Left ventricle myocardium inferior (tissue), 1 donor: ENCODE measurements at places on chromosomes 6 and 20. TPM values are rescaled to one million over a fixed set of nuclear protein-coding genes. Genes with fewer than 3 reads are reported as not detected.

DNA sequence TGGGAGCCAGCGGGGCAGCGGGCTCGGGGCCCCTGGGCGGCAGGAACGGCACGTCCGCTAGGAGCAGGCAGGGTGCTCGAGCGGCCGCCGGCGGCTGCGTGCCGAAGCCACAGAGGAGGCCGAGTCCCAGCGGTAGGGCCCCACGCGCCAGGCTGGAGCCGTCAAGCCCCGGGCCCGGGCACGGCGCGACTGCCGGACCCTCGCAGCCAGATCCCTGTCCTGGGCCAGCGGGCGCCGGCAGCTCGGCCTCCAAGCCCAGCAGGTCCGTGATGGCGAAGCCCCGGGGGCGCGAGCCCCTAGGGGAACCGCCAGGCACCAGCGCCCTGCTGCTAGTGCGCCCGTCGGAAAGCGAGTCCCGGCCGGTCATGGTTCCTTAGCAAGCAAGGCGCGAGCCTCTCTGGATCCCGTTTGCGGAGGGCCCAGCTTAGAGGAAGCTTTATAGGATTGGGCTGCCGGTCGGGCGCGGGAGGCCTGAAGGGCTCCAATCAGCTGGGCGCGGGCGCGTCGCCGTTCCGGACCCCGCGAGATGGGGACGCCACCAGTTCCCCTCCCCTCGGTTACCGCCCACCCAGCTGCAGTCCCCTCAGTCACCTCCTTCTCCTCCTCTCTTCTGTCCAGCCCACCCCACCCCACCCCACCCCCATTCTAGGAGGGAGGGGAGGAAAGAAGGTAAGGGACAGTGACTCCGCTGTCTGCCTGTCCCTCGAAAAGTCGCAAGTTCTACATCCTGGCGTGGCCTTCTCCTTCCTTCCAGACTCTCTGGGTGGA, at the start of gene VSX1:
Gene VSX1 (minus strand): TSS at position 412 of the 768 bp plus-strand sequence. CDS start 45 bp downstream, at position 367.
- peaks cover 100% of the 10 kb centered on the region for H3K27me3 ChIP-seq
- no peak within 1 kb of the TSS for H3K27ac ChIP-seq
- no peaks in the 10 kb centered on the region for H3K36me3 ChIP-seq
- peak within 1 kb of the TSS; percentile 28 for H3K4me3 ChIP-seq
- H3K4me1 ChIP-seq = peaks cover 44% of the 10 kb centered on the region

OPN5 gene
- not detected for total RNA-seq

DNA sequence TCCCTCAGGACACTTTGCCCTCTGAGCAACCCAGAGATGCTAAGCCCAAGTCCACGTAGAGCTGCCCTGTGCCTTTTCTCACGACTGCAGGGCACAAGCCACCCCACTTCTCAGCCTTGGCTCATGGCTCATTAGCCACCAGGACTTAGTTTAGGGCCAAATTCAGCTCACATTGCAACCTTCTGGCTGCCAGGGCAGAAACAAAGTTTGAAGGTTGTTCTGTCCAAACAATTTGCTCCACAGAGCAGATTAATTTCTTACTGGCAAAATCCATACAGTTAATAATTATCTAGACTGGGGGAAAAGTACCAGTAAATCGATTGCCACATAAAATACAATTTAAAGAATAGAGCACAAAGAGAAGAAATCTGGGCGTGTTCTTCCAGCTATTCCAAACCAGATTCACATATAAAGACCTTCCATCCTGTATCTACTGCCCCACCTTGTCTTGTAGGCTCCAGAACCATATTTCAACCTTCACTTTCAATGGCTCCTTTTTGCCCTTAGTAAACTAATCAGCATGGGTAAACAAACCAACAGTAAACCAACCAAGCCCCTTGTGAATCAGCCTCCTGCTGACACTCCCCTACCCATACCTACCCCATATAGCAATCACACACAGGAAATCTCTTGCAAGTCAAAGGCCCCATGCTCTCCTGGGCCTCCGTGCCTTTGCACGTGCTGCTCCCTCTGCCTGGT, 101.9 kb downstream of the QRSL1 start:
- no peak overlapping the region for H3K4me3 ChIP-seq
- no peak overlapping the region for H3K27ac ChIP-seq
- no peak for DNase-seq
- no peaks in the 10 kb centered on the region for H3K27me3 ChIP-seq
- H3K36me3 ChIP-seq = no peaks in the 10 kb centered on the region

GRCh38 chr6:137496368-137496767, 2.2 kb upstream of the OLIG3 start:
- no peak for DNase-seq
- no peak overlapping the region for H3K27ac ChIP-seq
- H3K4me3 ChIP-seq = no peak overlapping the region
- H3K4me1 ChIP-seq = peaks cover 45% of the 10 kb centered on the region

DNA sequence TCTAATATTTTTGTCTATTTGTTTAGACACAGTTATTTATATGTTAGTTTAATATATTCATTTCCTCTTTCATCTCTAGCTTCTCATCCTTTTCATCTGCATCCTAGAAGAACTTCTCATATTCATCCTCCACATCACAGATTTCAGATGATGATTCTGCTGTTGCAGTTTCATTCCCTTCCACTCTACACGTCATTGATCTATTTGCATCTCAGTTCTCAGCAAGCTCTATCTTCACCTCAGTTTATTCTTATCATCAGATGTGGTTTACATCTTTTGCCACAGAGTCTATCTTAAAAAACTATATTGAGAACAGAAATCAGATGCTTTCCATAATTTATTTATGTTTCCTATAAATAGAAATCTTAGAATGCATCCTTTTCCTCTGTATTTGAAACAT, 13.3 kb downstream of the SLC2A12 start:
- H3K27ac ChIP-seq = no peak overlapping the region
- H3K36me3 ChIP-seq = no peaks in the 10 kb centered on the region
- no peaks in the 10 kb centered on the region for H3K27me3 ChIP-seq
- H3K4me1 ChIP-seq = peaks cover 38% of the 10 kb centered on the region
- H3K4me3 ChIP-seq = no peak overlapping the region

DNA sequence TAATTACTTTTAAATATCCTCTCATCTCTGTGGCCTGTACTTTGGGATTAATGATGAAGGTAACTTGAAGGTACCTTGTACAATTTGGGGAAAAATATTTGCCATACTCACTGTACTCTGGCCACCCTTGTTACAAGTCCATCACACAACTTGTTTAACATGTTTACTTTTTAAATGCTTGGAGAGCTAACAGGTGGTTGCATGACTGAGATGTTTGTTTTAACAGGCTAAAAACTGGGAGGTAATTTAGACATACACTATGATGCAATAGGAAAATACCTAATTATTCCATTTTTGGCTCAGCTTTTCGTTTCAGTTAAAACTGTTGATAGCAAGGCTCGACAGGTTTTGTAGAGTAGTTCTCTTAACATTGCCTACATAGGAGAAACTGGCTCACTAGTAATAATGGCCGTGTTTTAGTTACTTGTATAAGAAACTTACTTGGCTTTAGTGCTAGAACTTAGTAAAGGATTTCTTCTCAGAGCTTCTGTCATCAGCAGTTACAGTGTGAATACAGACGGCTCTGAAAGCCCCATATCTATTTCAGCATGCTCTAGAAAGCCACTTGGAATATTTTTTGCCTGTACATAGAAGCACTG, 489.8 kb upstream of the SOX4 start:
- H3K4me3 ChIP-seq = no peak overlapping the region
- no peaks in the 10 kb centered on the region for H3K27me3 ChIP-seq
- H3K4me1 ChIP-seq = peaks cover 35% of the 10 kb centered on the region
- no peak for DNase-seq
- H3K27ac ChIP-seq = no peak overlapping the region
- H3K36me3 ChIP-seq = no peaks in the 10 kb centered on the region

DNA sequence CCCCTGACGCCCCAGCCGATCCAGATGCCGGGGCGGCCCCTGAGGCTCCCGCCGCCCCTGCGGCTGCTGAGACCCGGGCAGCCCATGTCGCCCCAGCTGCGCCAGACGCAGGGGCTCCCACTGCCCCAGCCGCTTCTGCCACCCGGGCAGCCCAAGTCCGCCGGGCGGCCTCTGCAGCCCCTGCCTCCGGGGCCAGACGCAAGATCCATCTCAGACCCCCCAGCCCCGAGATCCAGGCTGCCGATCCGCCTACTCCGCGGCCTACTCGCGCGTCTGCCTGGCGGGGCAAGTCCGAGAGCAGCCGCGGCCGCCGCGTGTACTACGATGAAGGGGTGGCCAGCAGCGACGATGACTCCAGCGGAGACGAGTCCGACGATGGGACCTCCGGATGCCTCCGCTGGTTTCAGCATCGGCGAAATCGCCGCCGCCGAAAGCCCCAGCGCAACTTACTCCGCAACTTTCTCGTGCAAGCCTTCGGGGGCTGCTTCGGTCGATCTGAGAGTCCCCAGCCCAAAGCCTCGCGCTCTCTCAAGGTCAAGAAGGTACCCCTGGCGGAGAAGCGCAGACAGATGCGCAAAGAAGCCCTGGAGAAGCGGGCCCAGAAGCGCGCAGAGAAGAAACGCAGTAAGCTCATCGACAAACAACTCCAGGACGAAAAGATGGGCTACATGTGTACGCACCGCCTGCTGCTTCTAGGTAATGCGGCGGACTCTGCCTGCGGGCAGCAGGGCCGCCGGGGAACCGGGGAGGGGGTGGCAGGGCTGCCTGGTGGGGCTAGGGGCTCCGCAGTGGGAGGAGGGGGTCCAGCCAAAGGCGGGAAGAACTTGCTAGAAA, 2.3 kb downstream of the GNAS start:
- DNase-seq = no peak
- H3K36me3 ChIP-seq = no peaks in the 10 kb centered on the region
- no peak overlapping the region for H3K27ac ChIP-seq
- H3K27me3 ChIP-seq = peaks cover 92% of the 10 kb centered on the region

DNA sequence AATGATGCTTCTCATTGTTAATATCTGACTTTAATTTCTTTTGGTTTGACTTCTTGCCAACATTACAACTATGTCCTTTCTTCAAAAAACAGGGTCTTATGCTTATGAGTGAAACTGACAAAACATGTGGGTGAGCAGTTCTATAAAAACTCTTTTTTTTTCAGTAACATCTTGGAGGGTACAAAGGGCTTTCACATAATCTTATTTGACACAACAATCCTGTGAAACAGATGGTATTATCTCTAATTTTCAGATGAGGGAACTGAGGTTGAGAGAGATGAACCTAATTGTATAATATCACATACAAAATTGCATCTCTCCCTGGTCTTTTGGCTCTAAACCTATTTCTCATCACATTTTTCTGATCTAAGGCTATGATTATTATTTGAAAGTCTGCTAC, 38.3 kb downstream of the MAPK14 start:
- no peak overlapping the region for H3K4me3 ChIP-seq
- peaks cover 66% of the 10 kb centered on the region for H3K4me1 ChIP-seq
- H3K27ac ChIP-seq = no peak overlapping the region

SNX3 gene
- total RNA-seq = 245 TPM

OPRL1 gene
- 0.52 TPM for total RNA-seq

STMND1 gene
- not detected for total RNA-seq

NNAT gene
- 0.33 TPM for total RNA-seq

TMC2 gene
- total RNA-seq = not detected

PPP1R18 gene
- 14.5 TPM for total RNA-seq

HDGFL1 gene
- not detected for total RNA-seq

MYL9 gene
- total RNA-seq = 1,345 TPM

- H3K36me3 ChIP-seq = no peaks in the 10 kb centered on the region
- no peaks in the 10 kb centered on the region for H3K27me3 ChIP-seq
- no peak for DNase-seq
- H3K4me3 ChIP-seq = no peak overlapping the region
These were observed 265.0 kb upstream of the MARCKS start for GRCh38 chr6:113591896-113592827.

- H3K4me1 ChIP-seq = peaks cover 8% of the 10 kb centered on the region
- no peak for DNase-seq
- H3K36me3 ChIP-seq = no peaks in the 10 kb centered on the region
- peak overlapping the region; percentile 9 for H3K27ac ChIP-seq
- no peaks in the 10 kb centered on the region for H3K27me3 ChIP-seq
These were observed 31.9 kb upstream of the FUCA2 start for GRCh38 chr6:143543435-143543834.

RBM38 gene
- 75.5 TPM for total RNA-seq

- no peaks in the 10 kb centered on the region for H3K36me3 ChIP-seq
- H3K27ac ChIP-seq = no peak overlapping the region
- no peak for DNase-seq
These were observed 67.3 kb downstream of the MDGA1 start for GRCh38 chr6:37630281-37630799.

- no peak overlapping the region for H3K4me3 ChIP-seq
- peaks cover 32% of the 10 kb centered on the region for H3K4me1 ChIP-seq
- DNase-seq = no peak
These were observed 5.9 kb downstream of the SPAG4 start for GRCh38 chr20:35621560-35621946.

GRCh38 chr6:32972353-32973143, 4.2 kb downstream of the BRD2 start:
- no peaks in the 10 kb centered on the region for H3K27me3 ChIP-seq
- peaks cover 81% of the 10 kb centered on the region for H3K4me1 ChIP-seq
- peak overlapping the region; percentile 100 for H3K27ac ChIP-seq
- DNase-seq = no peak

DNA sequence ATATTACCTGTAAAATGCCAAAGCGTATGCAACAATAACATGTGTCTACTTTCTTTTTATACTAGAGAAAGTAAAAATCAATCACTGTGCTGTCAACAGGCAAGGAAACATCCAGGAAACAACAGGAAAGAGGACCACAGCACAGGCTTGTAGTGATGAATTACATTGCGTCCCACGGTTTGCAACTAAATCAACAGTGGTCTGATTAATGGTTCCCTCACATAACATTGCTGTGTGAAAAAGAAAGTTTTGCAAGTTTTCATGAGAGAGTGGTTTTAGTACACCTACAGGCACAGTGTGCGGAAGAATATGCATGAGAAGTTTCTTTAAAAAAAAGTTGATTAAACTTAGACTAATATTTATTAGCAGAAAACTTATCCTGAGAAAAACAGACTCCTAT, 329.5 kb upstream of the HSF2 start:
- no peaks in the 10 kb centered on the region for H3K27me3 ChIP-seq
- no peak for DNase-seq
- no peak overlapping the region for H3K4me3 ChIP-seq

DNA sequence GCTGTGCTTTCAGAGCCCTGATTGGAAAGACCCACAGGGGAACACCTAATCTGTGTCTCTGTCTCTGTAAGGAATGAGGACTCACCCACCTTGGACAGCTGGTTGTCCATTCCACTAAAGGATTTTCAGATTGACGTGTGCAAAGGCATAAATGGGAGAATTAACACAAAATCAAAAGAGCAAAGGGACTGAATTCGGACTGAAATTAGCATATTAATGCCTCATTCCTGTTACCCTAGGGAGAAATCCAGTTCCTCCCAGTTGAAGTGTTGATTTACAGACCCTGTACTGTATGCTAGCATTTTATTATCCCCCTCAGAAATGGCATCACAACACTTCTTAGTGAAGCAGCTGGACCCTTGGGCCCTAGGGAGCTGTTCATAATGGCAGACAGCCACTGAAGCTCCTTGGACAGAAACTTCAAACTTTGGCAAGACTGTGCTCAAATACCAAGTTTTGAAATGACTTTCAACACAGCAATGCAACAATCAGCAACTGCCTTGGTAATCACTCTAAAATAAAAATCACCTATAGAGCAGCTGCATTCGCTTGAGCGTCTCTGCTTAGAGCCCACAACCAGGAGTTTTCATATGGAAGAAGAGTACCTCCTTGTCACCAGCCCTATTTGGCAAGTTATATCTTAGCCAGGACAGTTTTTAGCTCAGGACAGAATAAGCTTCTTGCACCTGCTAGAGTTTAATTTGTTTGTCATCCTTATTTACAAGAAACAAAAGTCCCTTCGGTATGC, 118.1 kb downstream of the TRDN start:
- no peaks in the 10 kb centered on the region for H3K27me3 ChIP-seq
- H3K36me3 ChIP-seq = no peaks in the 10 kb centered on the region
- DNase-seq = no peak
- H3K4me3 ChIP-seq = peak overlapping the region; percentile 18

- no peaks in the 10 kb centered on the region for H3K36me3 ChIP-seq
- no peak overlapping the region for H3K4me3 ChIP-seq
- H3K4me1 ChIP-seq = no peaks in the 10 kb centered on the region
- no peak for DNase-seq
These were observed 57.6 kb downstream of the EYS start for GRCh38 chr6:65649392-65649791.
